ENCODE measurements at places on chromosomes 6 and 20.

GRCh38 chr20:64153861-64154589 is 10.2 kb upstream of the MYT1 start:
- DNase-seq = no peak

DNA sequence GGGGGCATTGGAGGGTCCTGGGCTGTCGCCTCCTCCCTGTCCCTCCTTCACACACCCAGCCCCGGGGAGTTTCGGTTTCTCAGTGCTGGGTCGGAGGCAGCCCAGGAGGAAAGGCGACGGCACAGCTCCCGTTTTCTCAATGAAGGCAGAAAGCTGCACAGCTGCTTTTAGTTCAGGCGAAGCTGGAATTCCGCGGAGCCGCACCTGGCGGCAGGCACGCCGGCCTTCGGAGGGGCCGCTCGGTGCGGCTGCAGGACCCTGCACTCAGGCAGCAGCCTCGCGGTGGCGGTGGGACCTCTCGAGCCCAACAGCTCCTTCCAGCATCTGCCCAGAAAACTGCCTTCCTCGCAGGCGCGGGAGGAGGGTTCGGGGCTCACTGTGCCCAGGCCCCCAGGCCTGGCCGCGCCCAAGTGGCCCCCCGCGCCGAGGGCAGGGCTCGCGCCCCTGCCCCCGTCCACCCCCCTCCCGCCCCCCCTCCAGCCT is 4.6 kb downstream of the FOXQ1 start:
- no peak for DNase-seq

DNA sequence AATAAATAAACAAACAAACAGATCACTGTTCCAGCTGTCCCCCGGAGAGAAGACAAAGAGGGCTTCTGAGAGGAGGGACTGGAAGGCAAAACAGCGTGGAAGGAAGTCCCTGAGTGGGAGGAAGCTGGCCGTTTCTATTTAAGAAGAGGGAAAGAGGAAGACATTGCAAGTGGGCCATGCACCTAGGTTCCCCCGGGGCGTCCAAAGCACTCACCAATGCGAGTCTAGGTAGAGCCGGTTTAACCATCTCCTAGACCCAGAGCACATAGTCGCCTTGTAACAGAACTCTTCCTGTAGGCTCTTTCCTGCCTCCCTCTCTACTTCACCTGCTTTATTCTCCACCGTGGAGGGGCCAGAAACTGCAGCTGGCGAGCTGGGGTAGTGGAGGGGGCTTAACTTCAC is 158.4 kb downstream of the ZDHHC14 start:
- DNase-seq = no peak

GRCh38 chr6:108798670-108799353 is 49.4 kb upstream of the ARMC2 start:
- DNase-seq = peak; percentile 16

- DNase-seq = no peak
Observed at GRCh38 chr6:69487688-69488087, 309.1 kb downstream of the LMBRD1 start.

DNA sequence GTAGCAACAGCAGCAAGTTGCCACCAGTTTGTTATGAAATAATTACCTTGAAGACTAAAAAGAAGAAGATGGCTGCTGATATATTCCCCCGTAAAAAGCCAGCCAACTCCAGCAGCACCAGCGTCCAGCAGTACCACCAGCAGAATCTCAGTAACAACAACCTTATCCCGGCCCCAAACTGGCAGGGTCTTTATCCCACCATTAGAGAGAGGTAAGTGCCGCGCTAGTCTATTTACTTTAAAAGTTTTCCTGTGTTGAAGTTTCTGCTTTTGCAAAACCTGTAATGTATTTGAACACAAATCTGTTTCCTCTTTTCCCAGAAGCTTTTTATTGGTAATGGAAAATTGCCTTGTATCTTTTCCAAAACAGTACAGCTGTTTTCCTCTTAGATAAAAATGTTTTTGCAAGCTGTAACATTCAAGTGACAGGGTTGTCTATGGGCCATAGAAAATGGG is 725 bp downstream of the BTBD3 start:
- no peak for DNase-seq

GRCh38 chr6:170038708-170039107 is 252.2 kb downstream of the DLL1 start:
- DNase-seq = no peak

GRCh38 chr20:2469991-2470422 is 582 bp downstream of the SNRPB start:
- DNase-seq = peak; percentile 43

DNA sequence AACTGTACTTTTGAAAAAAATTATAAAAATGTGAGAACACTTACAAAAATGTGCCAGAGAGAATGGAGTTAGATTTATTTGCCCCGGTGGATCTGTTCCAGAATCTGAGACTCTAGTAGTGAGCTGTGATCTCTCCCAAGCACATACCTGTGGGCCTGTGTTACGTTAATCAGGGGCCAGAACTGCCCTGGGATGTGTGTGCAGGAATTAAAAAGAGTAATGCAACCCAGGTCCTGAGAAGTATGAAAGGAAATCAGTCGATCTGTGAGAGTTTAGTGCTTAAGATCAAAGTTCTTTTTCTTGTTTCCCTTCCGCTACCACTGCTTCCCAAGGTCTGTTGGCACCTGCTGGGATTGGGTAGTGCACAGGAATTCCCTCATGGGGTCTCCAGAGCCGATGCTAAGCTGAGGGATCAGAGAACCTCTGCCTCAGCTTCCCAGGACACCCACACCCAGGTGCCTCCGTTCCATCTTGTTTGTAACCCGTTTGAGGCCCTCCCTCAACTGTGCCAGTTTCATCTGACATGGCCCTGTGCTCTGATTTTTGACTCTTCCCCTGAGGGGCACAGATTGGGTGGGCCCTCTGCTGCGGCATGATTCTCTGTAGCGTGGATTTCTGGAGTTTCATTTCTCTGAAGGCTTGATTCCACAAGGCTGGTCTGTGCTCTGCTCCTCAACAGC is 87.7 kb downstream of the RREB1 start:
- no peak for DNase-seq

DNA sequence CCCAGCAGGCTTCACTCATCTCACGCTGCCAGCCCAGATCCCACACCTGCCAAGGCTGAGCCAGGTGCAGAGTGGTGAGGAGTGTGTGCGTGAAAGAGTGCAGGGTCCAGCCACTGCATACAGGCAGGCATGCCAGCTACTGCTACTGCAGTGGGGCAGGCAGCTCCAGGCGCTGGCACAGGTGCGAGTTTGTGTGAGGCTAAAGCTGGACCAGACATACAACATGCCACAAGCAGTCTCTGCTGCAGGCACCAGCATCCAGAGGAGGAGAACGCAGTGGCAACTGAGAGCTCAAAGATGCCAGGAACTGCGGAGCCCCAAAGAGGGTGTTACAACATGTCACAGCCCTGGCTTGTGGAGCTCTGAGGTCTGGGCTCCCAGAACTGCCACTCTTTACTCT is 149.8 kb downstream of the EYS start:
- no peak for DNase-seq

- DNase-seq = no peak
Observed at GRCh38 chr6:143974089-143974488, 34.0 kb downstream of the PLAGL1 start.

GRCh38 chr6:5174244-5174643 is 86.5 kb downstream of the LYRM4 start:
- no peak for DNase-seq

Data from stimulated activated CD8-positive, alpha-beta memory T cell treated with anti-CD3 and anti-CD28 coated beads, Interleukin-15, amount 100 ng/mL, for 1 hour (primary cell).